Stimulated activated CD4-positive, alpha-beta T cell treated with anti-CD3 and anti-CD28 coated beads, Interleukin-1b, Interleukin-23, amount 100 ng/mL, for 48 hours (primary cell): ENCODE measurements at places on chromosomes 6 and 20.

DNA sequence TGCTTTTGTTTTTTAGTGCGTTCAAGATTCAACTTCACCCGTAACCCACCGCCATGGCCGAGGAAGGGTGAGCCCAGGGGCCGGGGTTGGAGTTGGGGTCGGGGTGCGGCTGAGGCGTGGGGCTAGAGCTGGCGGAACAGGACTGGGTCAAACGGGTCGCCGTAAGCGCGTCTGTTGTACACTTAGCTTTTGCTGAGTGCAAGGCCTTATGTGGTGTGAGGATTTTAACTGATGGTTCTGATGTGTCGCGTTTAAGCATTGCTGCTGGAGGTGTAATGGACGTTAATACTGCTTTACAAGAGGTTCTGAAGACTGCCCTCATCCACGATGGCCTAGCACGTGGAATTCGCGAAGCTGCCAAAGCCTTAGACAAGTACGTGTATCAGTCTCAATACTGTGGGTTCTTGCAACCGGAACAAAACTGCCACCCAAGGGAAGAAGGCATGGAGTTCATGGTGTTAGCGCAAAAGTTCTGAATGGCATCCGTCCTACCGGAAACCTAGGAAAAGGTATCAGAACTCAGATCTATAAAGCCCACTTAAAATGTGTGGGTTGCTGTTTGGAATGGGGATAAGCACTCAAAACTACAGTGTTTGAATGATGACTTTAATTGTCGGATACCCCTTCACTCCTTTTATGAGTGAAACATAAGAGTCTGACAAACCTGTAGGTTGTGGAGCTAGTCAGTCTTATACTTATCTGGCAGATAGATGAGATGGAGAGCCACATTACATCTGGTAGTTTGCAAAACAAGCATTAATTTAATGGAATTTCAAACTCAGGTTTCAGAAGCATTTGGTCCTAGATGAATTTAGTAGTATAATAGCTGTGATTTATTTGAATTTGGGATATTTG, 574 bp downstream of the RPS12 start:
- peak; percentile 25 for DNase-seq

GRCh38 chr6:122075917-122076316, 323.5 kb upstream of the HSF2 start:
- DNase-seq: no peak

DNA sequence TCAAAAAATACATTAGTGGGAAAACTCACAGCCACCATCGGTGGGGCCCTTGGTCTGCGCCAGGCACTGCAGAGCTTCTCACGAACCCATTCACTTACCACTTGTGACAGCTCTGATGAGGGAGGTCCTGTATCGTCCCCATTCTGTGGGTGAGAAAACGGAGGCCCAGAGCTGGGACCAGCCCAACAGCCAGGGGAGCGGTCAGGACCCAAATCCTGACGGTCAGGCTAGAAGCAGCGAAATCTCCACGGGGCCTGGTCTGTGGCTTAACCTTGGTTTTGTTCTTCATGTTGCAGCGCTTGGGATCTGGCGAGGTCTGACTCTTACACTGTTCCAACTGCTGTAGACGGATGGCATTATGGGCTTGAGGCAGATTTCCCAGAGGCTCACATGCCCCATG, 7.7 kb upstream of the VSX1 start:
- no peak for DNase-seq

DNA sequence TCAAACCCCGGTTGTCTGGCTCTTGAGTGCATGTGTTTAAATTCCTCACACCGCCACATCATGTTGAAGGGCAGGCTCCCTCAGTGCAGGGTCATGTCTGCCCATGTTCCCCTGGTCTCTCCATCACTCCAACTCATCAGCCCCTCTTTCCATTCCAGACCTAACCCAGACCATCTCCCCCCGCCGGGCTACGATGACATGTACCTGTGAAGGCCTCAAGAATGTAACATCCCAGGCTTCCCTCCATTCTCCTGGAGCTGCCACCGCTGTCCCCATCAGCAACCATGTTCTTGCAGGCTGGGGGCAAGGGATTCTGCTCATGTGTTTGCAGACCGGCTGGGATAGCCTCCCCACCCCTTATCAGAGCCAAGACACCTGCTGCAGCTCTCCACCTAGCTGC, 19.9 kb downstream of the TMEM74B start:
- DNase-seq: no peak

DNA sequence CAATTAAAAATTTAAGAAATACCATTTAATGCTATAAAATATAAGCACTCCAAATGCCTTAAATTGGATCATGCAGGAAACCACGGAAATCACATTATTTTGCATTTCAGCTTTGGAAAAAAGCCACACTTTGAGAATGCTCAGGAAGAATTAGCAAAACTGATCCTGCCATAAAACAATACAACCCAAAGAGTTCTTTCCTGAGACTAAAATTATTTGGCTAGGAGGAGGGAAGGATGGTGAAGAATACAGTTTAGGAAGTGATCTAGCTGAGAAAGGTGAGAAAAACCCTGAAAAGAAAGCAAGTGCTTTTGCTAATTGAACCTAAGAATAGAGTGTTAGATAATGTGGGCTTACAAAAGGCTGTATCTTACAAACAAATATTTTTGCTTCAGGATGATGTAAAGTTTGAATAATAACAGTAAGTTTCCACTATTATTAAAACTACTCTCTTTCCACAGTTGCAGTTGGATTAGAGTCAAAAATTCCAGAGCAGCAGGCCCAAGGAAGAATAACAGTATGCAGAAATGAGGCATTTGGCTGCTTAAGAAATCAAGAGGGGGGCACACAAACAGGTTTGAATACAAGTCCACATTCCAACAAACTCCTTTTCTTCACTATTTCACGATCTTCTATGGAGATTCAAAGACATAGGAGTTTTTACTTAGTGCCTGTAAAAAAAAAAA, 565.4 kb downstream of the RFPL4B start:
- no peak for DNase-seq
